ENCODE measurements at places on chromosomes 6 and 20.

GRCh38 chr20:45780159-45780558, 11.5 kb downstream of the WFDC3 start:
- DNase-seq, result no peak

DNA sequence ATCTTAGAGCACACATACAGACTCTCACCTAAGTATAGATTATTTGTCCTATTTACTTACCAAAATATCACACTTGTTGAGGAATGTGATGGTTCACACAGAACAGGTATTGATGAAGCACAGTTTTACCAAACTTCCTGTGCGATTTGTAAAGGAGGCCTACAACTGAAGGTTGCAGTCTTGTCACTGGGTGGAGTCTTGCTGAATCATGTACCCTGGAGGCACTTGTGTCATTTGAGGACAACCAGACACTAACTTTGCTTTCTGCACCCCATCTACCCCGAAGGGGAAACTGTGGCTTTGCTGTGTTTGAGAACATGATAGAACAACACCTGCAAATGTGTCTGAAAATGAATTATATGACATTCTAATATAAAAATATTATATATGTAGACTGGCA, 32.4 kb upstream of the HINT3 start:
- DNase-seq, result no peak

DNA sequence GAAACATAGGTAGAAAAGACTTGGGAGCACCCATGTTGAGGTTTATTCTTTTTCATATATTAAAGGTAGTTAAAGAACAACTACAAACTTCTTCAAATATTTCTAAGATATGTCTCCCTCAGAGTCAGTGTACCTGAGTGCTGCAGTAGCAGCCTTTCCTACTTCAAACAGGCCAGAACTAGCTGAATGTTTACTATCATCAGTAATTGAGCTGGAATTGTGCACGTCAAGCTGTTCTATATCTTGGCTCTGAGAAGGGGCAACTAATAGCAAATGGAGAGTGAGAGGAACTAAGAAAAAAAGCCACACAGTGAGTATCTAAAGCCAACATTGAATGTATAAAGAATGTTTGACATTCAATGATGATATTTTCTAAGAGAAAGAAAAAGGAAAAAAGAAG, 21.7 kb downstream of the MTCL3 start:
- no peak for DNase-seq

GRCh38 chr6:11833626-11834592, 55.3 kb upstream of the ADTRP start:
- no peak for DNase-seq

GRCh38 chr6:158631678-158632537, 12.6 kb downstream of the DYNLT1 start:
- DNase-seq, result no peak

- DNase-seq, result no peak
These were observed 3.7 kb downstream of the ITPR3 start for GRCh38 chr6:33624856-33625255.

DNA sequence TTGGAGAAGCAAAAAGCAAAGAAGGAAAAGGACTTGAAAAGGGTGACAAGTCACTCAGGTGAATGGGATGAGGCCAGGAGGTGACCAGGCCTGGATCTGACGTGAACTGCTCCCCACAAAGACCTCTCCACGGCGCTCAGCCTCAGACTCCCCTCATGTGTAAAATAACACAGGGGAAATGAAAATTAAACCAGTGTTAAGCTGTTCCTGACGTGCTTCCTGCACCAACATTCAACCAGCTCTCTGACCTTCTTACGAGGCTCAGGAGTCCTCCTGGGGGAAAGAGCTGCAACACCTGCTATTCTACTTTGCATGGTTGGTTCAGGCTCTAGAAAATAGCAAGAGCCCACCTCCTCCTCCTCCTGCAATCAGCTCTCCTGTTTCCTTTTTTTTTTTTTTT, 256.7 kb downstream of the ATXN1 start:
- DNase-seq, result no peak

All from neural progenitor cell (in vitro differentiated cells).